ENCODE measurements at places on chromosomes 16 and 17.

DNA sequence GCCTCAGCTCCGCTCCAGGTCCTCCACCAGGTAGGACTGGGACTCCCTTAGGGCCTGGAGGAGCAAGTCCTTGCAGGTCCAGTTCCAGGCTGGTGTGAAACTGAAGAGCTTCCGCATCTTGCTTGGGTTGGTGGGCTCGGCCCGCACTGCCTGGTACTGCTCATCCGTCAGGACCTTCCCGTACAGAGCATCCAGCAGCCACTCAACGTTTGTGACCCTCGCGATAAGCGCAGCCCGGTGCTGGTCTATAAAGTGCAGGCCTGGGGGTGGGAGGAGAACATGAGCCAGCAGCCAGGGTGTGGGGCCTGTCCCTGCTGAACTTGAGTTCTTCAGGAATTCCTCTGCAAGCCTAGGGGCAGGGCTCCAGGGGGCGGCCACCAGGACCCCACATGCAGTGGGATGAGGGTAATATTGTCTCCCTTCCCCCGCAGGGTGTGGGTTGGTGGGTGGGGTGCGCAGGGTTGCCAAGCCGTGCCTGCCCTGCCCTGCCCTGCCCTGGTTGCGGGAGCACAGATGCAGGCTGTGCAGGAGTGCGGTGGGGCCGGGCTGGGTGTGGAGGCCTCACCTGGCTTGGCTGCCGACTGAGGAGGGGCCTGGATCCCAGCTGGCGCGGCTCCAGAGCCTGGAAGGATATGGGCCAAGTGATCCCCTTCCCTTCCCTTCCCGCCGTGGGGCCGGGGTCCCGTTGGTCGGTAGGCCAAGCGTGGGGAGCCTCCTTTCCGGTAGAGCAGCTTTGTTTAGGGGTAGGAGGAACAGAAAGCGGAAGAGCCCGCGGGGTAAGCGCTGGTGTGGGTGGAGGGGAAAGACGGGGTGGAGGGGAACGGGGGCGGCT, 762 bp downstream of the PYCARD start:
- DNase-seq, result no peak

- DNase-seq, result no peak
Observed at GRCh38 chr16:65515193-65515592, 393.3 kb upstream of the CDH11 start.

DNA sequence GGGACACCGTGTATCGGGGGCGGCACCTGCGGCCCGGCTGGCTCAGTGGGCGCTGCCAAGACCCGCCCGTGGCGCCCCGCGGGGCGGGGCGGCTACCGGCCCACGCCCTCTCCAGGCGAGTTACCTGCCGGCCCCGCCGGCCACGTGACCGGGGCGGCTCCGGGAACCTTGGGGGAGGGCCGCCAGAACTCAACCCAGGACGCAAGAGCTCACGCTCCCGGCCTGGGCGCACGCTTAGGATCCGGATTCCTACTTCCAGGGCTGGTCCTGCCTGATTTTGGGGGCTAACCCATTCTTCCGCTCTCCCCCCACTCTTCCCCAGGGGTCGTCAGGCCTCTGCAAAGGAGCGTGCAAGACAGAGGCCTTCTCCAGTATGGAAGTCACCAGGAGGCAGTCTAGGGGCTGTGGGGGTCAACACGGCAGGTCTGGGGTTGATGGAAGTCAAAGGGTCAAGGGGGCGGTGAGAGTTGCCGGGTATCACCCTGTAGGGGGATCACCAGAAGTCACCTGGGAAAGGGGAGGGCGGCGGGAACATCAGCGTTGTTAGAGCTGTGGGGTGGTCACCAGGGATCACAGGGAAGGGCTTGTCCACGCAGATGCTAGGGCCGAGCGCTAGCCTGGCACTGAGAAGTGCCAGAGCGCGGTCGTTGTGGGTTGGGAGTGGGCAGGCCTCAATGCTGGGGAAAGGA, 354 bp upstream of the ESRP2 start:
- DNase-seq, result no peak

GRCh38 chr17:34584805-34585416, 5.5 kb downstream of the TMEM132E start:
- DNase-seq, result no peak

DNA sequence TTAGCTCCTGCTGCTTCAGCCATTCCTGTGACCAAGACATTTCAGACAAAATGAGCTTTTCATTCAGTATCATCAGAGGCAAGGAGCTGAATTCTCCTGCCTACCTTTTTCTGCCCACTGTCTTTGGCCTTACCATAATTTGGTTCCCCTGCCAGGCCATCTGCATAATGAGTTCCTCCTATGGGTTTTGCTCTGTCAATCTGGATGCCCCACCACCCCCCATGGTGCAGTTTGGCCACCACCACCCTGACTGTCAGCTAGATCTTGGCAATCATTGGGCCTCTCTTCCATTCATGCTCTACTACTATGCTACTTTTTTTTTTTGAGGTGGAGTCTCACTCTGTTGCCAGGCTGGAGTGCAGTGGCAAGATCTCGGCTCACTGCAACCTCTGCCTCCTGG, 169.2 kb upstream of the ZKSCAN2 start:
- DNase-seq, result no peak

DNA sequence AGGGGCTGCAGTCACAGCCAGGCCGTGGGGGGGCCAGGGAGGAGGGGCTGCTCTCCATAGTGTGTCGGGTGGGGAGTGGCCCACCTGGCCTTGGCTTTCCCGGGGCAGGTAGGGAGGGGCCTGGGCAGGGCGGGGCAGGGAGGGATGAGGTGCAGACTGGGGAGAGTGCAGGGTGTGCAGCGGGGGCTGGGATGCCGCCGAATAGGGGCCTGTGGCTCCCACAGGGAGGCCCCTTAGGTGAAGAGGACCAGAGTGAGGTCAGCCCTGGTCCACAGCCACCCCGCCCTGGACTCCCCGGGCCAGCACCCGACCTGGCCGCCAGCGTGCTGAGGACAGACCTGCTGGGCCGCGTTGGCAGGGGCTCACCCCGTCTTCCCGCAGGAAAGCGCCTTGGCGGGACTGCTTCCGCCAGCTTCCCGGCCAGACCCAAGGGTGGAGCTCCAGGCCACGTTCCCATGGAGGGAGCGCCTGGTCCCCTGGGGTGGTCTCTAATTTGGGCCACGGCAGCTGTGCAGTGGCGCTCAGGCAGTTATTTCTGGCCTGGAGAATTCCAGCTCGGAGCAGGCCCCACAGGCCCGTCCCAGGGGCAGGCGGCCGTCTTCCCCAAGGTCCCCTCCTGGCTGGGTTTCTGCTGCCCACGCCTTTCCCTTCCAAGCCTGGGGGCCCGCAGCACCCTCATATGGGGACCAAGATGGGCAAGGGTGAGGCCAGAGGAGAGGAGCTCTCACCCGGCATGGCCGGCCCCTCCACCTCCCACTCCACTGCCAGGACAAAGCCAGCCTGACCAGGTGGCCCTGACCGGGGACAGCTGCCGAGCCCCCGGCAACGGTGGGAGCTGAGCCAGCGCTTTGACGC, 27.9 kb downstream of the CACNA1H start:
- DNase-seq, result no peak

- no peak for DNase-seq
Observed at GRCh38 chr16:8819411-8820034, 21.9 kb downstream of the PMM2 start.

DNA sequence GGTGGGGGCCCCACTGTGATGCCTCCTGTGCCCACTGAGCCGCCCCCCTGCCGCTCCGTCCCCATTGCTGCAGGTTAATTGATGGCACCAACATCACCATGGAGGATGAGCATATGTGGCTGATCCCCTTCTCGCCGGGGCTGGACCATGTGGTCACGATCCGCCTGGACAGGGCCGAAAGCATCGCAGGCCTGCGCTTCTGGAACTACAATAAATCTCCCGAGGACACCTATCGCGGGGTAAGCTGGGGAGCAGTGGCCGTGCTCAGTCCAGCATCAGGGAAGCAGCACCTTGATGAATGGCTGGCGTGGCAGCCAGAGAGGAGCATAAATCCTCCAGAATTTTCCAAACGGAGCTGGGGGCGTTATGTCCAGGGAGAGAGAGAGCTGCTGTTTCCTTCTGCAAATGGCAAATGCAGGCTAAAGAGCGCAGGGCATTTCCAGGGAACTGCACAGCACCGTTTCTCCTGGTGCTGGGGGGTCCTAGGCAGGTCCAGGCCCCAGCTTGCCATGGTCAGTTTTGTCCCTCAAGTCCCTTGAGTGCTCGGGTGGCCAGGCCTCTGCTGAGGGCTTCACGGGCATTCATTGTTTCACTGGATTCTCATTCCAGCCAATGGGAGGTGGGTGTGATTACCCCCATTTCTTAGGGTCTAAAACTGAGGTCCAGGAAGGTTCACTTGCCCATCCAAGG, 216.4 kb downstream of the KATNIP start:
- no peak for DNase-seq

- DNase-seq, result no peak
Observed at GRCh38 chr17:67265436-67266019, 20.5 kb upstream of the HELZ start.

GRCh38 chr17:14296166-14296910, 4.5 kb upstream of the HS3ST3B1 start:
- no peak for DNase-seq

- no peak for DNase-seq
Observed at GRCh38 chr16:89277641-89278341, 60.3 kb downstream of the ZNF778 start.

- no peak for DNase-seq
Observed at GRCh38 chr16:79186196-79186595, 414.3 kb downstream of the MAF start.

DNA sequence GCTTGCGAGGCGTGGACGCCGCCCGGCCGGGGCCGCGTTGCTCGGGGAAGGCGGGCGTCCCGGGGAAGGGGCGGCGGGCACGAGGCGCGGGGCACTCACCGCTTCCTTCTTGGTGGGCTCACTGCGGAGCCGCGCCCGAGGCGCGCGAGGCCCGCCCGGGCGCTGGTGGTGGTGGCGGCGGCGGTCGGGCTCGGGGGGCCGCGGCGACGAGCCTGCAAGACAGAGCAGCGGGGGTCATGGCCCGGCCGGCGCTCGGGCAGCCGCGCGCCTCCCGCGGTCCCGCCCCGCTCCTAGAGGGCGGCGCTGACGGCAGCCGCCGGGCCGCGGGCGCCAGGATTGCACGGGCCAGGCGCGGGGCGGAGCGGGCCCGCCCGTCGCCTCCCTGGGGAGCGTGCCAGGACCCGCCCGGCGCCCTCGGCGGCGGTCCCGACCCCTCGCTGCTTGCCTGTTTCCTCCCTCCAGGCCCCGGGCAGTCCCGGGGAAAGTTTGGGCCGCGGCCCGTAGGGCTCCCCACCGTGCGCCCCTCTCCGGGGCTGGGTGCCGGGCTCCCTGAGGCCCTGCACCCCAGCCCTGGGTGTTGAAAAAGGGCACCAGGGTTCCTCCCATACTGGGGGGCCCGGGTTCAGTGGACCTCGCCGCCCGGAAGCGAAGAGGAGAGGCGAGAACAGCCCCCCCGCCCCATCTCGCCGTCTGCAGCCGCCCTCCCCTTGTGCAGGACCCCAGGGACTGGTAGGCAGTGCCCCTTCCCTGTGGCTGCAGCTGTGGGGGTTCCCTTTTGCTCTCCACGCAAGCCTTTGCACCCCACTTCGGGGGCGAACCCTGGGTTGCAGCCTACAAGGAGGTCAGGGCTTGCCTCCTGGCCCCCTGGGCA, at the start of gene C16orf74:
Gene C16orf74 (minus strand): TSS at position 270 of the 871 bp plus-strand sequence. CDS start 15,879 bp downstream, outside the sequence.
- DNase-seq, result no peak

DNA sequence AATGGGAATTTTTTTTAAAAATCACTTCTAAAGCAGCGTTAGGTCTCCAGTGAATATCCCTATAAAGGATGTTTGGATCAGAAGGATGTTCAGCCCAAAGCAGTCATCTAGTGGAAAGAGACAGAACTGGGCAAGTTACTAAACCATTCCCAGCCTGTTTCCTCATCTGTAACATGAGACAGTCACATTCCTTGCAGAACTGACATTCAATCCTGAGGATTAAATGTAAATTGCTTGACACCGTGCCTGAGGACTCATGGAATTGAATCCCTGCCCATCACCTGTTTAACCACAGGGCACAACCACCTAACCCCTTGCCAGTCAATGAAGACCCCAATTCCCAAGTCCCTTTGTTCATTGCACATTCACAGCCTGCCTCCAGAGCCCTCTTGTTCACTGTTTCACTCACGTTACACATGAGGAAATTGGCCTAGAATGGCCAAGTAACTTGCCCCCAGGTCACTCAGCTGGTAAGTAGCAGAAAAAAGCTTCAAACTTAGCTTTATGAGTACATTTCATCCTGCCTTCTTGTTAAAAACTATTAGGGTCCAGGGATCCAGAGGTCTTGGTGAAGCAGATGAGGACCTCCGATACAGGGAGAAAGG, 1.4 kb downstream of the CMTM2 start:
- no peak for DNase-seq

DNA sequence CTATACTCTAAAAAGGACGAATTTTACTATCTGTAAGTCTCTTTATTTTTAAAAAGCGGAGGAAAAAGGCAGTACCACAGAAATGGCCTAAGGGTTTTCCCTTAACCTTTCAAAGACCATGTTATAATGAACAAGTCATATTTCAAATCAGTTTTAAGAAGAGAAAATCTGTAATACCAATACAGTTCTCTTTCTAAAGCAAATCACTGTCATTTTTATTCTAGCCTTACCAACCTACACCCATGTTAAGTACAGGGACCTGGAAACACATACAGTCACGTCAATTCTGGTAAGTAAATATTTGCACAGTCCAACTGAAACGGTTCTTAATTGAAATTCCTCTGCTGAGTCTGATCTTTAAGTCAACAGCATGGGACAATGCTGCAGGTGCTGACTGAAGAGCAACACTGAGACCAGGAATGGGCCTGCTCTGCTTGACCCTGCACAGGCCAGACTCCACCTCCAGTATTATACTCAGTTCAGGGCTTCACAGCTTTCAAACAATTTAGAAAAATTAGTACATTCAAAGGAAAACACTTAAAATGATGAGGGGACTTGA, 20.2 kb downstream of the MBTPS1 start:
- no peak for DNase-seq

GRCh38 chr16:19853742-19854542, 30.7 kb downstream of the GPRC5B start:
- DNase-seq, result no peak

GRCh38 chr16:19227643-19228042, 57.9 kb upstream of the CLEC19A start:
- DNase-seq, result no peak

GRCh38 chr17:3693829-3694231, 2.1 kb downstream of the P2RX5 start:
- DNase-seq, result no peak

GRCh38 chr17:38327936-38328335, 15.8 kb downstream of the GPR179 start:
- DNase-seq, result no peak

DNA sequence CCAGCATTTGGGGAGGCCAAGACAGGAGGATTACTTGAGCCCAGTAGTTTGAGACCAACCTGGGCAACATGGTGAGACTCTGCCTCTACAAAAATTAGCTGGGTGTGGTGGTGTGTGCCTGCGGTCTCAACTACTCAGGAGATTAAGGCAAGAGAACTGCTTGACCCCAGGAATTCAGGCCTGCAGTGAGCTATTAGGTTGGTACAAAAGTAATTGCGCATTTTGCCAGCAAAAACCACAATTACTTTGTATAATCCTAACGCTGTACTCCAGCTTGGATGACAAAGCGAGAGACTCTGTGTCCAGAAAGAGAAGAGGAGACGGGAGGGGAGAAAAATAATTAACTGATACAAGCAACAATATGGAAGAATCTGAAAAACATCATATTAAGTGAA, 32.7 kb downstream of the YWHAE start:
- DNase-seq, result no peak

- no peak for DNase-seq
Observed at GRCh38 chr17:42675965-42676423, 800 bp downstream of the PLEKHH3 start.

Data from activated CD4-positive, alpha-beta T cell treated with anti-CD3 and anti-CD28 coated beads, Interleukin-2, amount 50 U/mL, for 24 hours (primary cell).